KG1 (cell line): ENCODE measurements at places on chromosomes 7 and 10.
A peak's percentile ranks its signal among the peaks of the same experiment; 100 is the strongest.

DNA sequence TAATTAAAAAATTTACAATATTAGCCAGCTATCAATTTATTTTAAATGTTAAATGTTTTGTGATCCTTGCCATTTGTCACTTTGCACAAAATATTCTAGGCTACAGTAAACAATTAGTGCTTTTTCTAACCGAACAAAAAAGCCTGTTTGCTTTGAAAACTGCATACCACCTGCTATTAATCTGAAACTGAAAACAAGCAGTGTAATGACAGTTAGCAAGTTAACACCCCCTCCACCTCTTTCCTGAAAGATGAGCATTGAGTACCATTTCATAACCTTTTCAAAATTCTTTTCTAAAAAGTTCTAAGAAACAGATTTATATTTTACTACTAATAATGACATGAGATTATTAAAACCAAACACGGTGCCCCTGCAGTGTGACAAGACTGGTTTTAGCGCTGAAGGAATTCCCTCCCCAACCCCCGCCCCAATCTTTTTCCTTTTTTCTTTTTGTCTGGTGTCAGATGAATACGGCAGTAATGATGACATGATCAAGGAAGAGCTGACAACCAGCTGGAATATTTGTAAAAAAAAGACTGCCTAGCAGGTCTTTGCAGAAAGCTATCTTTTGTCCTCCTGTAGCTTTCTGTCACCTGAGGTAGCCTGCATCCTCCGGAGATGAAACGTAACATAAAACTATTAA lies 175.6 kb downstream of the CHCHD3 start:
- DNase-seq: no peak

DNA sequence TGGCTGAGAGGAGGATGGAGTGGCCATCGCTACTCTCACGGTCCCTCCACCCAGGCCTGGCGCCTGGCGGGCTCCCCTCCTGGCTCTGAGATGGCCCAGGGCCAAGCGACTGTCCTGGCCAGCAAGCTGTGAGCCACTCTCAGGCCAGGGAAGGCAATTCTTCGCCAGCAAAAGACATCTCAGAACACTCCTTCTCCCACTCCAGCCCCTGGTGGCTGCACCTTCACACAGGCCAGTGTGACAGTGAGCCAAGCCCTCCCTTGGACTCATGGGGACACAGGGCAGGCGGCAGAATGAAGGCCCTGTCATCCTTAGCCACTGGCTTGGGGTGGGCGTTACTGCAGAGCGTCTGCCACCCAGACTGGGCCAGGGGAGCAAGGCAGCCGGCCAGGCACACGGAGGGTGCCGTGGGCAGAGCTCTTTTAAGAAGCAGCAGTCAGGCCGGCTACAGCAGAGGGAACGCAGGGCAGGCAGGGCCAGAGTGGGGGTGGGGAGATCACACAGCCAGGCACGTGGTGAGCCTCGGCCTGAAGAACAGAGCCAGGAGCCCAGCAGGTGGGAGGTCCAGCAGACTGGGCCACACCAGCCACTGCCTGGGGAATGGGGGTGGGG lies 14.4 kb downstream of the STK32C start:
- no peak for DNase-seq

DNA sequence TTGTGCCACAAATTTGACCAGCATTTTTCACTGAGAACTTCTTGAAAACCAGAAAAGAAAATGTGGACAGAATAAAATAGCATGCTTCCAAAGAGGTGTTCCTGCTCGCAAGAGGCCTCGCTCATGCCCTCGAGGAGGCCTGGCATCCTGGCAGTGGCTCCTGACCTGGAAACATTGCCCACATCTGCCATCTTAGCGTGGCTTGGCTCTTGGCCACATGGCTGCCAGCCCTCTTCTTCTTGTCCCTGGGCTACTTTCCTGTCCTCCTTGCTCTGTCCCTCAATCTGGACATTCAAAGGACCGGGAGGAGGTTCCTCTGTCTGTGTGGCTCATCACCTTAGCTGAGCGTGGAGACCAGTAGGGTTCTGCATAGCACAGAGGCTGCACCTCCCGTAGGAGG lies 131.6 kb upstream of the TMEM72 start:
- no peak for DNase-seq

DNA sequence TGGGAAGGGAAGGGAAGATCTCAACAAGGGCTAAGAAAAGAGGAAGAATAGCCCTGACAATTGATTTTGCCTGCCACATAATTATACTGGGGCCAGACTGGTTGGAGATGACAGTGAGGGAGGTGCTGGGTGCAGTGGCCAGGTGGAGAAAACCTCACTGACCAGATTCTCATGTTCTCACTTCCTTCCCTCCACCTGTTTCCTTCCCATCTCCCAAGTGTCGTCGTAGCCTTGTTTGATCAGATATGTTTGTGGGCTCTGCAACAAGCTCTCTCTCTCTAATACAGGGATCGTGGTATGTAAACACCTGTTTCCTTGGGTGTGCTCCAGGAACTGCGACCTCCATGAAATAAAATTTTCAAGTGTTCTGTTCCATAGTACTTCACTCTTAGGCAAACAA lies 60.2 kb downstream of the VCL start:
- peak; percentile 21 for DNase-seq

GRCh38 chr7:43747328-43748105 lies 11.0 kb upstream of the BLVRA start:
- no peak for DNase-seq

- no peak for DNase-seq
These were observed 54.3 kb downstream of the IKZF1 start for GRCh38 chr7:50358779-50359178.

GRCh38 chr10:10164848-10165247 lies 852.8 kb upstream of the CELF2 start:
- no peak for DNase-seq

DNA sequence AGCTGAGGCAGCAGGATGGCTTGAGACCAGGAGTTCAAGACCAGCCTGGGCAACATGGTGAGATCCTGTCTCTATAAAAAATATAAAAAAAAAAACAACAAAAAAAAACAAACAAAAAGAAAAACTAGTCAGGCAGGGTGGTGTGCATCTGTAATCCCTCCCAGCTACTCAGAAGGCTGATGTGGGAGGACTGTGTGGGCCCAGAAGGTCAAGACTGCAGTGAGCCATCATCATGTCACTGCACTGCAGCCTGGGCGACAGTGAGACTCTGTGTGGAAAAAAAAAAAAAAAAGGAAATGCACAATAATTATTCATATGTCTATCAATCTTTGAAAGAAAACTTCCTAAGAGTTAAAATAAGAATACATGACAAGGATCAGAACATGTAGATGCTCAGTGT lies 178.3 kb downstream of the SEM1 start:
- no peak for DNase-seq

DNA sequence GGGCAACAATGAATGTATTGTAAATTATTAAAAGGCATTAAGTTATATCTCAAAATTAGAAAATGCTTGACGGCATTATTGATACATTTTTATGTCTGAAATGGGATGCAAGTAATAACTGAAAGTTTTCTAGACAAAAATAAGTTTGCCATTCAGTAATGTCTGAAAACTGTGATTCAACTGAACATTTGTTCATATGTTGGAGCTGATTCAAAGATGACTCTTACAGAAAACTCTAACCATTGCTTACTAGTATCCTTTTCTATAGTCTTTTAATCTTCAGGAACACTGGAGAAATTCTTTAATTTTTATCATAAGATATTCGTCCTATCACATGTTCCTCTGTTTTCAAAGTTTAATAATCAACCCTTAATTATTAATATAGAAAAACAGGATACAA lies 71.1 kb upstream of the TFEC start:
- DNase-seq: no peak

- no peak for DNase-seq
These were observed 30.6 kb upstream of the CNPY1 start for GRCh38 chr7:155576900-155577508.

DNA sequence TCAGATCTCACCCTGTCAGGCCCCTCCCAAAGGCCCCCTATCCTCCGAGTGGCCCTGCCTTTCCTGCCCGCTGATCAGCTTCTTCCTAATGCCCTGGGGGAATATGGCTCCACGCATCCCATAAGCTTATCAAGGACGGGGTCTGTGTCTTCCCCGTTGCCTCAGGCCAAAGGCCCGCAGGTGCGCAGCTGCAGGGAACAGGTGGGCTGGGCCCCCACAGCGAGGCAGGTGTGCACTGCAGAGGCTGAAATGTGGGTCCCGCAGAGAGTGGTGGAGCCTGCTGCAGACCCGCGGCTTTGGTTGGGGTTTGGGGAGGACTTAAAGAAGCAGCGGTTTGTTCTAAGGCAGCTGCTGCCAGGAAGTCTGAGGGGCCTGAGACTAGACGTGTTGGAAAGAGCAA lies 220.8 kb upstream of the TCERG1L start:
- DNase-seq: no peak

GRCh38 chr10:30973737-30974136 lies 57.9 kb downstream of the ZNF438 start:
- no peak for DNase-seq

DNA sequence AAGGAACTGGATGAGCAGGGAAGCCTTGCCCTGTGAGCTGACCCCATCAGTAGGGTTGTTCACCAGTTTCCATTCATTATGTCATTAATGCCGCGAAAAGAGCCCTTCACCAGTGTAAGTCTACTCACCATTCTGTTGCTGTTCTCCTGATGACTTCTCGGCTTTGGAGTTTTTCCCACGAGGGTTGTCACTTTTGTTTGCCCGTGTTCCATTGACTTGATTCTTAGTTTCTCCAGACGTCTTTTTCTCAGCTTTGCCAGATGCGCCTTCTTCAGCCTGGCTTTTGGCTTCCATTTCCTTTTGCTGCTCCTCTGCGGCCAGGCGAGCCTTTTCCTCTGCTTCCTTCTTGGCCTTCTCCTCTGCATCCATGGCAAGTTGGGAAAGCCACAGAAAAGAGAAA lies 128.8 kb downstream of the PPP1R17 start:
- DNase-seq: no peak

DNA sequence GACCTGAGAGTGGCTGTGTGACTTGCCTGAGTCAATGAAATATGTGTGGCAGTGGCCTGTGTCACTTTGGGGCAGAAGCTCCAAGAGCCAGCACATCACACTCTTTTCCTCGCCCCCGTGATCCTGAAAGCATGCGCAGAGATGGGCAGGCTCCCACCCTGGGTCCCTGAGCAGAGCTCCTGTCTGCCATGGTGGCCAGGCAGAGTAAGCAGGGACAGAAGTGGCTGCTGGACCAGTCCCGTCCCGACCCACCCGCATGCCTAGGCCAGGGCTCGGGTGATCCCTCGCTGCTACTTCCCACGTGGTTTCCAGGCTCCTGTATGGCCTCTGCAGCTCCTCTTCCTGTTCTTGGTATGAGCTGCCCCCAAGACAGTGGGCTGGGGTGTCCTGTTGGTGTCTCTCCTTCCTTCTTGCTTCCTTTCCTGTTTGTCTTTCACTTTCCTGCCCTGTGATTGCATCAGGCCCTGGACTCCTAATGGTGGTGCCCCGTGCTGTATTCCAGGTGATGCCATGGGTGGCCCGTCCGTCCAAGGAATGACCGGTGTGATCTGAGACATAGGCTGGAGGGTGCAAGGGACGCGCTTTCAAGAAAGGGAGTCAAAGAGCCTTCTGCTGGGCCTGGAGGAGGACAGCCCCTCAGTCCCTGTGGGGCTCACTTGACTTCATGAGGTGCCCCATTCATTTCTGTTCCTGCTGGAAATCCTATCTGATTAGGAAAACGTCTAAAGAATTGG lies 71.4 kb upstream of the SHH start:
- DNase-seq: no peak

GRCh38 chr7:129401228-129401966 lies 32.8 kb upstream of the STRIP2 start:
- no peak for DNase-seq

DNA sequence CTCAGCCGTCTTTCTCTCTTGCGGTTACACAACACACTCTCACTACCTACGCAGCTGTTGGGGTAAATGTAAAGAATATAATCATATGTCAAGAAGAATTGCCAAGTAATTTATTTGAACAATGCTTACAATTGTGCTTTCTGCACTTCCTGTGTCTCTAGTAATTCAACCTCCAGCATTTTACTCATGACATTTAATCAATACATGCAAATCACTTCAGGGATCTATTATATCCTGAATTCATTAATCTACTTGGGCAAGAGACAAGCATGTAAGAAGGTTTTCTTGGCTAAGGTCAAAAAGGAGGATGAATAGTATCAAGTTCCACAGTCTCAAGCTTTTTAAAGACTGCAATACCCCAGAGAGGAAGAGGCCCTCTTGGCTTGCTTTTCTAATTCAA lies 562.9 kb upstream of the ADARB2 start:
- DNase-seq: no peak

DNA sequence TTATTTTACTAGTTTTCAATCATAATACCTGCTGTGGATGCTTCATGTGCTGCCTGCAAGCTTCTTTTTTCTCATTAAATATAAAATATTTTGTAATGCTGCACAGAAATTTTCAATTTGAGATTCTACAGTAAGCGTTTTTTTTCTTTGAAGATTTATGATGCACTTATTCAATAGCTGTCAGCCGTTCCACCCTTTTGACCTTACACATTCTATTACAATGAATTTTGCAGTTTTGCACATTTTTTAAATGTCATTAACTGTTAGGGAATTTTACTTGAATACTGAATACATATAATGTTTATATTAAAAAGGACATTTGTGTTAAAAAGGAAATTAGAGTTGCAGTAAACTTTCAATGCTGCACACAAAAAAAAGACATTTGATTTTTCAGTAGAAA lies 103.0 kb downstream of the PTEN start:
- DNase-seq: no peak

GRCh38 chr7:135683609-135684008 lies 21.3 kb downstream of the STMP1 start:
- no peak for DNase-seq

DNA sequence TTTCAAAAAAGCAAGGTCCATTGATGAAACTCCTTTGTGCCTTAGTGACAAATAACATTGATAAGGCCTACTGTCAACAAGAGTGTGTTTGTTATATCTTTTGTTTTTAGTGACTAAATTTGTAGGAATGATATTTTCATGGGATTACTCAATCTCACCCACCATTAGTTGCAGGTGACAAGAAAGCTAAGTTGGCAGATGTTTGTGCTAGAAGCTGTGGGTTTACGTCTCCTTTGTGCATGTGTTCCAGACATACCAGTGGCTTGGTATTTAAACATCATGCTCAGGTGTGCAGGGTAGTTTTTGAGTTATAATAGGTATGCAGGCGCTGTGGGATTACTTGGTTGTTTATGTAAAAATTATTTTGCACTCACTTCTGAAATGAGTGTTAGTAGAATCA lies 178.6 kb downstream of the ANKRD30A start:
- no peak for DNase-seq

DNA sequence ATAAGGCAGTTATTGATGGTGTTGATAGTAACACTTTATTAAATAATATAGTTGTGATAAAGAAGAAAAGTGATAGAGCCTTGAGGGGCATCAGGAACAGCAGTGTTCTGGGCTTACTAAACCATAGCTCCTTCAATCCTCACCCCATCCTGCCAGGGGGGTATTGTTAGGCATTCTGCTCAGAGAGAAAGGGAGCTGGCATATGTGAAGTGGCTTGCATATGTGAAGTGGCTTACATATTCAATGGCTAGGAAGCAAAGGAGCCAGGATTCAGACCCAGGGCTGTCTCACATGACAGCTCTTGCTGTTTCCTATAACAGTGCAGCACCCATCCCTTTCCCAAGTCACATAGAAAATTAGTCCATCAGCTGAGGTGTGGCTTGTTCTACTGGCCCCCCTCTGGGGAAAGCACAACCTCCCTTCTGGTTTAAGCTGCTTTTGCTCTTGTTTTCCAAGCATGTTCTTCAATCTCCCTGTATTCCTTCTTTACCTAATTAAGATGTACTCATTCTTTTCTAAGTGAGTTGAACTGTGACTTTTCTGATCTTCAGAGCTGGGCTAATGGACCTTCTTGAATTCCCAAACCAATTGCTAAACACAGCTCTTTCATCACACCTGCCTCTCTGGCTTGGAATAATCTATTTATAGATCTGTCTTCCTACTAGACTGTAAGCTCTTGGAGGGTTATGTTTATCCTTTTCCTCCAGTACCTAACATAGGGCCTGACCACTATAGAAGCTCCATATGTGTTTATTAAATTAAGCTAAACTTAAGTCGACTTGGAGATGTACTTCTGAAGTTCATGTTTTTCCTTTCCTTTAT lies 108.7 kb upstream of the GLI3 start:
- DNase-seq: no peak
